ENCODE measurements at places on chromosomes 4 and X. TPM values are rescaled to one million over a fixed set of nuclear protein-coding genes. Genes with fewer than 3 reads are reported as not detected.

The MAGEC1 gene
- total RNA-seq = not detected

The PNMA5 gene
- total RNA-seq = 0.27 TPM

The DMRTC1 gene
- 0.71 TPM for total RNA-seq

The CT45A2 gene
- not detected for total RNA-seq

The NLGN3 gene
- total RNA-seq = 0.67 TPM

The FNIP2 gene
- total RNA-seq = not detected

The TMEM47 gene
- total RNA-seq = not detected

The RHOXF2B gene
- total RNA-seq = not detected

The SEPTIN6 gene
- total RNA-seq = 338 TPM

The MSL3 gene
- total RNA-seq = 57.6 TPM

The RIPPLY1 gene
- not detected for total RNA-seq

The HPGDS gene
- not detected for total RNA-seq

The L1CAM gene
- total RNA-seq = 7.3 TPM
